ENCODE measurements at places on chromosomes 3 and 15. TPM values are rescaled to one million over a fixed set of nuclear protein-coding genes. Genes with fewer than 3 reads are reported as not detected.

DNA sequence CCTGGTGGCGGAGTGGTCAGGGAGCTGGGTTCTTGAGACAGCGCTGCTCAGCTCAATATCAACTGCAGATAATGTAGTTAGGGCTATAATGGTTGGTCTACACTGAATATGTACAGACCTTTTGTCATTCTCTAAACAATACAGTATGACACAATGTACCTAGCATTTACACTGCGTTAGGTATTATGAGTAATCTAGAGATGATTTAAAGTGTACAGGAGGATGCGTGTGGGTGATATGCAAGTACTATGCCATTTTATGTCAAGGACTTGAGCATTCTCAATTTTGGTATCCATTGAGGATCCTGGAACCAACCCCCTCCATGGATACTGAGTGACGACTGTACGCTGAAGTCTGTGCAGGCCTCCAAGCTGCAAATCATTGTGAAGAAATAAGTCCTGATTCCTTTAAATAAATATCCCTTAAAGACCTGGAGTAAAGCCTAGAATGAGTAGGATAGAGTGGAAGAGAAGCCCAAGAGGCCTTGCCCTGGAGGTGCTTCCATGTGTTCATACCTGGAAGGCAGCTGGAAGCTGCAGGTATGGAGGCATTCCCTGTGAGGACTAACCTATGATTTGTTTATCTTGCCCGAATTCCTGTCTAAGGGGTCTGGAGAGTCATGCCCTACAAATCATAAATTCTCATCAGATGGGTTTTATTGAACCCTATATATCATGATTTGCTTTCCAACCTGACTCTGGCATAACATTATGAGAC lies 15.7 kb upstream of the RTP1 start:
- DNase-seq: no peak

The AVEN gene
- polyA plus RNA-seq: 14.4 TPM

The FEZF2 gene
- not detected for polyA plus RNA-seq

GRCh38 chr3:115248274-115248673 lies 101.2 kb upstream of the ZBTB20 start:
- no peak for DNase-seq

GRCh38 chr15:73950479-73950830 lies 24.2 kb downstream of the LOXL1 start:
- no peak for DNase-seq

The TMEM207 gene
- 24.0 TPM for polyA plus RNA-seq

The GOLGA6L4 gene
- polyA plus RNA-seq: 24.2 TPM

DNA sequence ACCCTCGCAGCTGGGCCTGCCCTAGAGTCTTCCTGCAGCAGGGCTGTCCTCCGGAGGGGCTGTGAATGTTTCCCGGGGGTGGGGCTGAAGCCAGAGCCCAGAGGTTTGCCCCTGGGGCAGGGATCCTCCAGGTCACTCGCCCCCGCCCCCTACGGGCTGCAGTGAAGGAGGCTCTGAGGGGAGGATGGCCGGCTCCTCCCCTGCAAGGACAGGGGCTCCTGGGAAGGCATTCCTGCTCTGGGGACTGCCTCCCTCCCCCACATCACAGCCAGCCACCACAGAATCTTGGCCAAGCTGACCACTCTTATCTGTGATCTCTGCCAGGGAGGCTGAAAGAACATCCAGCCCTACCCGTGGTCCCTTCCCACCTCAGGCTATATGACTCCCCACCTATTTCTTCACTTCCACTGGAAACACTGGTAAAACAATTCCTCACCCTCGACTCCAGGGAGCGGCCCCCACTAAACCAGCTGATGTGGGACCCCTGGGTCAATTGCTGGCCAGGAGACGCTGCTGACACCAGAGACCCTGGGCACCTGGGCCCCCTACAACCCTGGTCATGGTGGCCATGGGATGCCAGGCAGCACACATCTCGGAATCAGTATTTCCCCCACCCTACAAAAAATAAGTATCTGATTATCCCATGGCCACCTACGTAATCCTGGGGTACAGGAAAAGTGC lies 66.0 kb downstream of the HMCES start:
- DNase-seq: no peak

The MAGI1 gene
- 33.4 TPM for polyA plus RNA-seq

- DNase-seq: no peak
Measured at GRCh38 chr15:84855136-84855535, 29.3 kb upstream of the SLC28A1 start.

- DNase-seq: no peak
Measured at GRCh38 chr3:60579734-60580133, 671.5 kb downstream of the FHIT start.

DNA sequence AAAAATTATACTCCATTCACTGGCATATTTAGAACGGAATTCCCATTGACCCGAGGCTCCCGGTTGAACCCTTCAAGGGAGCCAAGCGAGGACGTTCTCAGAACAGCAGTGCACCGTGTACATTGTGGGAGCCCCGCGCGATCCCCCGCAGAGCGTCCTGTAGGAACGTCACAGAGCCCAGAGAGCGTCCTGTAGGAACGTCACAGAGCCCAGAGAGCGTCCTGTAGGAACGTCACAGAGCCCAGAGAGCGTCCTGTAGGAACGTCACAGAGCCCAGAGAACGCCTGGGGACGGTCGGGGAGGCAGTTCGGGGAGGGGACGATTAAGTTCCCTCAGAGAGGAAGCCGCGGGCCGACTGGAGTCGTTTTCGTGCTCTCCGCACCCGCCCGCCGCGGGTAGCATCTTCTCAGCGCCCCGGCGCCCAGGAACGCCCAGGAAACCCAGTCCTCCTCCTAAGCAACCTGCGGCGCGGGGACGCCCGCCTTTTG lies 506 bp upstream of the ATP1B3 start:
- no peak for DNase-seq

The SELENOS gene
- 58.0 TPM for polyA plus RNA-seq

GRCh38 chr15:73746883-73747282 lies 6.3 kb downstream of the INSYN1 start:
- DNase-seq: no peak

The GNAT1 gene
- 0.03 TPM for polyA plus RNA-seq

GRCh38 chr15:82132742-82133141 lies 86.9 kb upstream of the MEX3B start:
- DNase-seq: no peak

- no peak for DNase-seq
Measured at GRCh38 chr15:62553911-62554563, 389.0 kb upstream of the C2CD4B start.

The THSD4 gene
- 30.7 TPM for polyA plus RNA-seq

DNA sequence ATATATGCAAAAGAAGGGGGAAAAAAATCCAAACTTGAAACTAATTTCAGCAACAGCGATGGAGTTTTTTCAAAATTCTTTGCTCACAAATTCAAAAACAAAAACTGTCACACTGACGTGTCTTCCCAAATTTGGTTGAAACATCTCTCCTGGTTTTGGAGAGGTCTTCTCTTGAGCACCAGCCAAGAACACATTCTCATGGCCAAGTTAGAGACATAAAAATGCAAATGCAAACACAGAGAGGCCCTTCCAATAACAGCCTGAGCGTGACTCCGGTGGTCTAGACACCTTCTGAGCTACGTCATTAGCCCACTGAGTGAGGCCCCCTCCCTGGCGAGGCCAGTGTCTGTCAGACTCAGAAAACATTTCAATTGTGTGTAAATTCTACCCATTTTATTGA lies 436.0 kb upstream of the PROK2 start:
- no peak for DNase-seq

DNA sequence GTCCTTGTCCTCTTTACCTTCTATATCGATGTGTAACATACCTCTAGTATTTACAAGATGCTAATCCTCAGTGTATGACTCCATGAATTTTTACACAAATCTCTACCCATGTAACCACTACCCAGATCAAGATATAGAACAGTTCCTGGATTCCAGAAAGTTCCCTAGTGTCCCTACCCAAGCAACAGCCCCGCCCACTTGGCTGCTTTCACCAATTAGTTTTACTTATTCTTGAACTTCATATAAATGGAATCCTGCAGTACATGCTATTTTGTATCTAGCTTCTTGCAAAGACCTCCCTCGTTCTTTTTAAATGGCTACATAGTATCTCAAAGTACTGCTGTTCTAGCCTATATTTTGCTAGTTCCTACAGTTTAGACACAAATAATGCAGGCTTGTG lies 33.0 kb downstream of the CD276 start:
- no peak for DNase-seq

The SORD gene
- 45.3 TPM for polyA plus RNA-seq

The NRG4 gene
- polyA plus RNA-seq: 10.0 TPM

DNA sequence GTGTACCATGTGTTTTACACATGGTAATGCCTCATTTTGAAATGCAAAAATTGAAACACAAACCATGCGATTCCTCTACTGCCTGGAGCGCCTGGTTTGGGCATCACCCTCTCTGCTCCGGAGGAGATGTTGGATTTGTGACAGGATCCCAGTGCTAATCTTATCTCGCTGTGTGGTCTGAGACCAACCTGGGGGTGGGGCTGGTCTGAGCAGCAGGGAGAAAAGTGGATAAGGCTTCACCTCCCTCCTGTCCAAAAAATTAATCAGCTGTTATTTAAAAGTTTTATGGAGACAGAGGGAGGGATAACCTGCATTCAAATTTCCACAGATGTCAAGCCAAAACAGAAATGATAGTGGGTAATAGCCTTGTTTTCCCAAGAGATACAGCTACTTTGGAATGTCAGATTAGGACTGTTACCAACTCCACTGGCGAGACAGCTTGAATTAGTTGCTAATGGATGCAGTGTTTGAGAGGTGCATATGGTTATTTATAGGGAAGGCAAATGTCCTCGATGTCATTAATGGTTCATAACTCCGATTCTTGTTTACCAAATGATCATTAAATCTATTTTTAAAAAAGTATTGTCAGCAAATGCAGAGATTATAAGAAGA lies 54.0 kb upstream of the SKOR1 start:
- no peak for DNase-seq

- DNase-seq: no peak
Measured at GRCh38 chr3:127671523-127672428, 976 bp upstream of the ABTB1 start.

The NMB gene
- 7.5 TPM for polyA plus RNA-seq

DNA sequence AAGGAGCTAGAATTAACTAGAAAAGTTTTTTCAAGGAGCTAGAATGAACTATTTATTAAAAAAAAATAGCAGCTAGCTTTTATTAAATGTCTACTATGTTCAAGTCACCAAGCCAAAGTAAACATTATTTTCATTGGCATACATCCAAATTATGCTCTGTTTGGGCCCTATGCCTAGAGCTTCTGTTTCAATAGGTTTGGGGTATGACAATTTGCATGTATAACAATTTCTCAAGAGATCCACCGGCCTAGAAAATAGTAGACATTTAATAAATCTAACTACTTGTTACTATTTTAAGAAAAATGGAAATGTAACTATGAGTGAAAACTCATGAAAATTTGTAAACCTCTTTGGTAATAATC lies 8.0 kb downstream of the GABRR3 start:
- DNase-seq: no peak

DNA sequence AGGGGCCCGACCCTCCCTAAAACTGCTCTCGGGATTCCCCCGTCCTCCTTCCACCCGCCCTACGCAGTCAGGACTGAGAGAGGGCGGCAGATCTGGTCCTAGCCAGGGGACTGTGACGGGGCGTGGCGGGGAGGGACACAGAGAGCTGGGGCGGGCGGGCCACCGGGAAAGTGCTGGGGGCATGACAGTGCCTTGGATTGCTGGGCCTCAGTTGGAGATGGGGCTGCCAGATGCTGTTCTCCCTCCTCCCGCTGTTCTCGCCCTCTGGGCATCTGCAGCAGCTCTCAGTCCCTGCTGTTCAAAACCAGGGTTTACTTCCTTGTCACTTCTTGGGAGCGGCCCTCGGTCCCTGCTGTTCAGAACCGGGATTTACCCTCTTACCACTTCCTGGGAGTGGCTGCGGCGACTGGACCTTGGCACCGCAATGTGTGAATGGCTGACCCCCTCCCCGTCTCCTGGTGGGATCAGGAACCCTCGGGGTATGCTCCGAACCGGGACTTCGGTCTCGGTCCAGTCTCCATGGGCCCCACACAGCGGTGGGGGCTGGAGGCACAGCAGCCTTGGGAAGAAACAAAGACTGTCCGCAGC lies 1.8 kb upstream of the RPP25 start:
- DNase-seq: no peak
